ENCODE measurements at places on chromosomes 5 and 9.

- no peak for DNase-seq
Measured at GRCh38 chr9:36099718-36100117, 36.8 kb upstream of the GLIPR2 start.

DNA sequence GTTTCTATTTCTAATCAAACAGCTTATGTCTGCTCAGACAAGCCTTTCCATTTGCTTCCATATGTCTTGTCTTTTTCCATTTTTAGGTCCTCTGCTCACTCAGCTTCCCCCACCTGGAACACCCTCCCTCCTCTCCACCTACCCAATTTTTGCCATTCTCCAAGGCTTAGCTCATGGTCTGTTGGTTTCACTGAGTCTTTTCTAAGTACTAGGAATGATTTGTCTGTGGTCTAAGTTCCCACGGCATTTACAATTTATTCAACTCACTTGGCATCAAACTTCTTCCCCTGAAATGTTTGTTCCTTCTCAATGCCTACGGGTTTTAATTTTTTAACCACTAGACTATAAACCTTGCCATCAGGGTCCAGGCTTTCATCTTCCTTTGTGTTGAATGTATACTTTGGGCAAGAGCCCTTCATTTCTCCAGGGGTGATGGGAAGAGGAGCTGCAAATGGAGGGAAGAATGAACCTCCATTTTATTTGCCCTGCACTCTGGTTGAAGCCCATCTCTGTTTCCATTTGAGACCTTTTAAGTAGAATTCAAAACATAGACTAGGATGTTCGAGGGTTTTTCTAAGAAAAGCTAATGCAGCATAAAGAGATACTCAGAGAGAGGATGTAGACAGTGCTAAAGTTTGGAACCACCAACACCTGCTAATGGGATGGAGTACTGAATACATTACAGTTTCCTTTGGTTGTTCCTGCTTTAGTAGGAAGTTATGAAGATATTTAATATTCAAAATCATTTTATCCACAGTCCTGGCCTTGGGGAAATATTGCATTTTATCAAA, 104.0 kb downstream of the PTTG1 start:
- no peak for DNase-seq

GRCh38 chr9:70427161-70427945, 12.9 kb upstream of the KLF9 start:
- no peak for DNase-seq

GRCh38 chr9:136762915-136763648, 1.2 kb downstream of the LCN15 start:
- no peak for DNase-seq

DNA sequence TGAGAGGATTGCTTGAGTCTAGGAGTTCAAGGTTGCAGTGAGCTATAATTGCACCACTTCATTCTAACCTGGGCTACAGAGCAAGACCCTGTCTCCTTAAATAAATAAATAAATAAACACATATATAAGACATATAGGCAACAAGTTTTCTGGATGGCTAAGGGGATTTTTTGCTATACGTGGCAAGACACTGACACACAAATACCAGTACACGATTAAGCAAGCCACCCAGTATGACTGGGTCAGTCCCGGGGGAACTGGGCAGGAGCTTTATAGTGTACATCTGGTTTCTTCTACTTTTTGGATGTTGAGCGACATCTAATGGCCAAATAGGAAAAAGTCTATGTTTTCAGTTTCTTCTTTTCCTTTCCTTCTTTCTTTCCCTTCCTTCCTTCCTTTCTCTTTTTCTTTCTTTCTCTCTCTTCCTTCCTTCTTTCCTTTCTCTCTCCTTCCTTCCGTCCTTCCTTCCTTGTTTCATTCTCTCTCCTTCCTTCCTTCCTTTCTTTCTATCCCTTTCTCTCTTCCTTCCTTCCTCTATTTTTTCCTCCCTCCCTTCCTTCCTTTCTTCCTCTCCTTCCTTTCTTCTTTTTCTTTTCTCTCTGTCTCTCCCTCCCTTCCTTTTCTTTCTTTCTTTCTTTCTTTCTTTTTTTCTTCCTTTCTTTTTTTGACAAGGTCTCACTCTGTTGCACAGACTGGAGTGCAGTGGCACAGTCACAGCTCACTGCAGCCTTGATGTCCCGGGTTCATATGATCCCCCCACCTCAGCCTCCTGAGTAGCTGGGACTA, 47.0 kb upstream of the PLIN2 start:
- DNase-seq, result no peak

GRCh38 chr9:27336126-27336525, 39.2 kb upstream of the EQTN start:
- no peak for DNase-seq

GRCh38 chr9:89476546-89476945, 21.4 kb downstream of the SEMA4D start:
- DNase-seq, result no peak

GRCh38 chr5:61732369-61732768, 400.3 kb downstream of the ZSWIM6 start:
- no peak for DNase-seq

- no peak for DNase-seq
Measured at GRCh38 chr9:132161743-132162184, at the start of gene NTNG2. NTNG2 (plus strand) TSS chr9:132162058; CDS start chr9:132166832, 4,774 bp downstream.

DNA sequence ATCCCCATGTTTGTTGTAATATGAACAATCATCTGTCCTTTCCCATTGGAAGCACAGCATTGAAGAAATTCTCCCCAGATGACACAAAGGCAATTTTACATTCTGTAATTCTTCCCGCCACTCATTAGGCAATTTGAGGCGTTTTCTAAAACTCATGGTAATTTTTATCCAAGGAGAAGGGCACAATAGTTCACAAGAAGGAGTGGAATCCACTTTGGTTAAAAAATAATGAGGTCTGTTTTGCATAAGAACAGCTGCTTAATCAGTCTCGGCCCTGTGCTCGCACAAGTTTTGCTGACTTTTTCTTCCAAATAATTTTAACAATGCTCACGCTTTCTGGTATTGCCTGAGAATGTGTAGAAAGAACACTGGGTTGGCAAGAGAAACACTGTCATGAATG, 94.0 kb downstream of the CAVIN4 start:
- DNase-seq, result no peak

DNA sequence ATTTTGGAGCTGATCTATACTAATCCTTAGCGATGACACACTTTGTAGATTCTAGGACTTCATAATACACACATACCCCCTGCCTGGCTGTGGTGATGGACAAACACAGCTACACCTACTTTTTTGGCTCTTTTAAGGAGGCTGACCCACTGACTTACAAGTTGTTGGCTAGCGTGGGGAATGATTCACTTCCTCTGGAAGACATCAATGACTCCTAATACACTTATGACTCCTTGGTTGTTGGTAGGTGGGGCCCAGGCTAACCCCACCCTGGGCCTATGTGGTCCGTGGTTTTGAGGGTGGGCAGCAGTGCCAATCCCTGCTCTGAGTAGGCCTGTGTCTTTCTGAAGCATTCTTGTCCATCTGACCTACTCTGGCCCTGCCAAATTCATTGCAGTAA, 144.4 kb downstream of the SLC12A2 start:
- no peak for DNase-seq

DNA sequence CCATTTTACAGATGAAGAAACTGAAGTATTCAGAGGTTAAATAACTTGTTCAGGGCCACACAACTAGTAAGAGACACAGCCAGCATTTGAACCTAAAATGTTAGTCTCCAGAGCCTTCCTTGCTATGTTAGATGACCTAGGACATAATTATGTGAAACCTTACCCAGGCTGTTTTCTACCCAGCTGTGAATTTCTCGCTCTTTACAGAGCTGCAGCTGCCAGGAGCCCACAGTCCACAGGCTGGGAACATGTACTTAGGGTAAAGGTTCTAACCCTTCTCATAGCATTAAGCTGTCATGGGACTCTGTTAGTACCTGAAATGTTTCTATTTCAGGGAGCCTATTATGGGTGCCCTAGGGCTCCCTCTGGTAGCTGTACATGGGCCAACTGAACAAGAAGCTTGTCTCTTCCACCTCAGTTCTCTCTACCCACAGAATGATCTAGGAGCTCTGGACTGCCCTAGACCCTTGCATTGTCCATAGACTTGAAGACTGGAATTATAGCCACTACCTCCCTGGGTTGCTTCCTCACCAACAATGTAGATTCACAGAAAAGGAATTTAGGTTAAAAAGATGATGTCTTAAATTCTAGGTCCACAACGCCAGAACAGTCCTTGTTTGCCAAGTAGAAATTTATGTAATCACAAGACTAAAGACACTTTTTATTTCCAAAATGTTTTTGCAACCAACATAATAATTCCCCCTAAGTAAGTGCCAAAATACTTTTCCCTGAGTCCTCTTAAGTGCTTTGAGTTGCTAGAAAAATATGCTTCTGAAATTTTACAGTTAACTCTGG, 262.9 kb downstream of the PIK3R1 start:
- no peak for DNase-seq

DNA sequence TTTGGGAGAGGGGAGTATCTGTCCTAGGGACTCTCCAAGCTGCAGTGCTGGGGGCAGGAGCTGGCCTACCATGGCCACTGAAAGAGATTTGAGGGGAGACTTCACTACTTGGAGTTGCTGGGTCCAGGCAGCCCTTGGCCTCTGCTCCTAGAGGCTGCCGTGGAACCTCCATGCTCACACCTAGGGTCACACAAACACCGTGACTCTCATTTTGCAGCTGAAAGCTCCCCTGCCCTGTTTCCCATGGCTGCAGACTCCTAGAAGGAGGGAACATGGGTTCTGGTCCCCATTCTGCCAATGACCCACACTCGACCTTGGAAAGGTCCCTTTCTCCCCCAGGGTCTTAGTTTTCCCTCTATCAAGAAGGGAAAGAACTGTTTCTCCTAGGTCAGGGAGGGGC, 147.1 kb upstream of the PPP1R26 start:
- no peak for DNase-seq

Measured in stimulated activated CD4-positive, alpha-beta T cell treated with anti-CD3 and anti-CD28 coated beads, Interleukin-1b, Interleukin-23, amount 100 ng/mL, for 1 hour (primary cell).